ENCODE measurements at places on chromosomes 7 and 10. TPM values are rescaled to one million over a fixed set of nuclear protein-coding genes. Genes with fewer than 3 reads are reported as not detected.

Gene HUS1
- total RNA-seq = 42.3 TPM

- H3K27me3 ChIP-seq = peaks cover 10% of the 10 kb centered on the region
- no peak overlapping the region for H3K4me3 ChIP-seq
- H3K36me3 ChIP-seq = no peaks in the 10 kb centered on the region
- no peak for DNase-seq
These were observed 14.6 kb downstream of the PPIF start for GRCh38 chr10:79361726-79362397.

Gene ASB10
- not detected for total RNA-seq

DNA sequence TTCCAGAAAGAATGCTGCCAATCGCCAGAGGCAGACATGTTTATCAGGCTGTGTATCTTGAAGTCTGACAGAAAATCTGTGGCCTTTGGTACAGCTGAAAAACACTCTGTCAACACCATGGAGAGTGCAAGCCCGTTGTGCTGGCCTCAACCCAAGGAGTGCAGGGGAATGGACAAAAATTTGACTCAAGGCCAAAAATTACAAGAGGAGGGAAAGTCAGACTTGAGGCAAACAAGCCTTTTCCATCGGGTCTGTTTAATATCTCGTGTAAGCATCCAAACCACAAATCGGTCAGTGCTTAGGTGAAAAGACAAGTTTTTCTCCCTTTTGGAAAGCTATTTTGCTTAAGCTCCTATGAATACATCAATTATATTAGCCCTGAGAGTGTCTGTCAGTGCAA lies 305.3 kb upstream of the NFE2L3 start:
- DNase-seq = no peak
- H3K27me3 ChIP-seq = no peaks in the 10 kb centered on the region
- H3K4me1 ChIP-seq = no peaks in the 10 kb centered on the region
- H3K27ac ChIP-seq = no peak overlapping the region
- no peak overlapping the region for H3K4me3 ChIP-seq

DNA sequence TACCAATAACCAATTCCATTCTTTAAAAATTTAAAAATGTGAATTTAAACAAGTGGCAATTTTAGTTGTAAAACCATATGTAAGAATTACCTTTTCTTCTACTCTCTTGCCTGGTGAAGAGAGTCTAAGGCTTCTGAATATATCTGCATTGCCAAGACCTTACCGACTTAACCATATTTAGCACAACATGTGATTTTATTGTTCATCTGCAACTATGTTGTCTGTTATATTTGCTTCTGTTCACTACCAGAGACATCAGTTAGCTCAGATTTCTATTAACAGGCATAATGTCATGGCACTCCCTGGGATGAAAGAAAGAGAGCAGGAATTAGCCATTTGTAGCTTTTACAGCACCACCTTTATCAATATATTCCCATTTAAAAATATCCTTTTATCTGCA lies 55.3 kb downstream of the CHN2 start:
- no peaks in the 10 kb centered on the region for H3K27me3 ChIP-seq
- H3K36me3 ChIP-seq = no peaks in the 10 kb centered on the region
- no peak overlapping the region for H3K4me3 ChIP-seq
- H3K27ac ChIP-seq = no peak overlapping the region
- peaks cover 2% of the 10 kb centered on the region for H3K4me1 ChIP-seq

DNA sequence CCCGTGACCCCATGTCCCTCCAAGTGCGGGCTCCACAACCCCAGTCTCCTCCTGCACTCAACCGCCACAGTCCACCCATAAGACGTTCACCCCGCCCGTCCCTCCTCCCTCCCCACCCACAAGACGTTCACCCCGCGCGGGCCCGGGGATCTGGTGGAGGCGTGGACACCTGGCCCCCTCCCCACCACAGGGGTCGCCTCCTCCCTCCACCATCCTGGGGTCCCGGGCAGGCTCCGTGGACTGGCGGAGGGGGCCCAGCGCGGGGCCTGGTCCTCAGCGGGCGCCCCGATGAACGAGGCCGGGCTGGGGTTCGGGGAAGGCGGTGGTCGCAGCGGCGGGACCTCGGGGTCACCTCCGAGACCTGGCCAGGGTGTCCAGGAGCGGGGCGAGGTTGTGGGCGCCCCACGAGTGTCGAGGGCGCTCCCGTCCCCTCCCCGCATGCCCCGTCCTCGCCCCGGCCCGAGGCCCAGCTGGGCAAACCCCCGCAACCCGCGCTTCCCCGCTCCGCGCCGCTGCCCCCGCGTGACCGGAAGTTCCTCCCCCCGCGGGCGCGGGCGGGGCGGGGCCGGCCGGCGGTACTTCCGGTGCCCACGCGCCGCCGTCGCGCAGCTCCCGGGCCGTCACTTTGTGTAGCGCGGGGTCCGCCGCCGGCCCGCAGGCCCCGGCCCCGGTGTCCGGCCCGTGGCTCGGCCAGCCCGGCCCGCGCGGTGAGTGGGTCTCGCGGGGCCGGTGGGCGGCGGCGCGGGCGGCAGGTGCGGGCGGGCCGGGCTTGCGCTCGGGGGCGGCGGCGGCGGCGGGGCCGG lies at the start of gene ZNF316:
TSS of gene ZNF316 (plus strand) at position 578 of the 803 bp plus-strand sequence. CDS start 5,092 bp downstream, outside the sequence.
- H3K4me3 ChIP-seq = peak within 1 kb of the TSS; percentile 78
- H3K27ac ChIP-seq = peak within 1 kb of the TSS; percentile 83
- peaks cover 5% of the 10 kb centered on the region for H3K36me3 ChIP-seq
- no peaks in the 10 kb centered on the region for H3K27me3 ChIP-seq

DNA sequence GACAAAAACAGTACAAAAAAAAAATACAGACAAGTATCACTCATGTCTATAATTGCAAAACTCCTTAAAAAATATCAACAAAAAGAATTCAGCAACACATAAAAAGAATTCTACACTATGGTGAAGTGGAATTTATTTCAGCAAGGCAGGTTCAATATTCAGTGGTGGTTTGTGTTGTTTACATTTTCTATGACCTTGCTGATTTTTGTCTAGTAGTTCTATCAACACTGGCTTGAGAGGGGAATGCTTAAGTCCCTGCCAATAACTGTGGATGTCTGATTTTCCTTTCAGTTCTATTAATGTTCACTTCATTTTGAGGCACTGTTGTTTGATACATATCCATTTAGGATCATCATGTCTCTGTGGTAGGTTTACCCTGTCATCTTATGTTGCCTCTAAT lies 58.5 kb downstream of the CADPS2 start:
- DNase-seq = no peak
- no peak overlapping the region for H3K27ac ChIP-seq
- H3K36me3 ChIP-seq = peaks cover 8% of the 10 kb centered on the region
- peaks cover 4% of the 10 kb centered on the region for H3K4me1 ChIP-seq
- H3K4me3 ChIP-seq = no peak overlapping the region
- no peaks in the 10 kb centered on the region for H3K27me3 ChIP-seq

Gene PTPRN2
- 0.11 TPM for total RNA-seq

Gene ELFN1
- 0.09 TPM for total RNA-seq

GRCh38 chr10:86712317-86712707 lies 44.0 kb downstream of the LDB3 start:
- peak overlapping the region; percentile 90 for H3K27ac ChIP-seq
- peak overlapping the region; percentile 64 for H3K4me3 ChIP-seq
- DNase-seq = no peak
- H3K27me3 ChIP-seq = no peaks in the 10 kb centered on the region

DNA sequence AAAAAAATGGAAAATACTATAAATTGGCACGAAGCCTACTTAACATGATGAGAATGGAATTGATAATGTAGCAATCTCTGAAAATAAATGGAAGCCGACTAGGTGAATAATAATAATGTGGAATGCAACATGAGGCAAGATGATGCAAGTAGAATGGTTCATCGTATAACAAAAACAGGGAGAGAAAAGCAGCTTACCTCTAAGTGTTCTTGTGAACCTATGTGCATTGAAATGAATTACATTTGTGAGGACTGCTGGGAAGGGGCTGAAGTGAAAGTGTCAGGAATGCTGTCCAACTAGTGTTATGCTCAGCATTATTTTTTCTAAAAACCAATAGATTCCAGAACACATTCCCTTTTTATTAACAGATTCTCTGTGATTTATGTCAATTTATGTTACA lies 440.6 kb upstream of the LRRN3 start:
- no peaks in the 10 kb centered on the region for H3K4me1 ChIP-seq
- no peak overlapping the region for H3K27ac ChIP-seq
- H3K36me3 ChIP-seq = no peaks in the 10 kb centered on the region

- H3K4me3 ChIP-seq = no peak overlapping the region
- no peaks in the 10 kb centered on the region for H3K36me3 ChIP-seq
- DNase-seq = no peak
- no peaks in the 10 kb centered on the region for H3K27me3 ChIP-seq
These were observed 12.2 kb upstream of the KCP start for GRCh38 chr7:128922496-128923410.

- peak overlapping the region; percentile 98 for H3K27ac ChIP-seq
- H3K36me3 ChIP-seq = peaks cover 4% of the 10 kb centered on the region
- peak overlapping the region; percentile 97 for H3K4me3 ChIP-seq
- DNase-seq = peak; percentile 46
These were observed 634 bp downstream of the EZH2 start for GRCh38 chr7:148883266-148884048.

Gene NRCAM
- 45.7 TPM for total RNA-seq

DNA sequence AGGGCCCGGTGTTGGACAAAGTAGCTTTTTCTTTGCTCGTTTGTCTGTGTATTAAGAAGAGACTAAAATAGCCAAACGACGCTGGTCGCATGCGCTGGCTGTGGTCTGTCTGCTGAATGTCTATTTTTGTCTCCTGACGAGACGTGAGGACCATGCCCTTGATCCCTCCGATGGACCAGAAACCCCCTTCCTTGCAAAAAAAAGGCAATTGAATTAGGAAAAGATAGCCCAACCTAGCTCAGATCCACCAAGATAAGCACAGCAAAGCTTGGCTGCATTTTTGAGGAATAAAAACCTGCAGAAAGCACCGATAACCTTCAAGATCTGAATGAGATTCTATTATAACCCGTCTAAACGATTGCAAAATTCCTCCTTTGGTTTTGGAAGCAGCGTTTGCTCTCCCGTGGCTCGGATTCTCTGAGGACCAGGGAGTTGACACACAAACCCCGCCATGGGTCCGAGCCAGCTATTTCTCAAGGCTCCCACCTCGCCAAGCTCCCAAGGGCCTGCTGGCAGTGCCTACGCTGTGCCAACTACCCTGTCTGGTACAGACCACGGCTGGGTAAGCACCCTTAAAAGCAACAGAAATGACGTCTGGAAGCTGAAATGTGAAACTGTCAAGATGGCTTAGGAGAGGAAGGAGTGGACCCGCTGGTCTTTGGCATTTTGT lies 17.7 kb upstream of the TTYH3 start:
- no peak overlapping the region for H3K4me3 ChIP-seq
- no peaks in the 10 kb centered on the region for H3K27me3 ChIP-seq
- H3K36me3 ChIP-seq = no peaks in the 10 kb centered on the region
- peaks cover 30% of the 10 kb centered on the region for H3K4me1 ChIP-seq
- no peak overlapping the region for H3K27ac ChIP-seq
- peak; percentile 27 for DNase-seq

DNA sequence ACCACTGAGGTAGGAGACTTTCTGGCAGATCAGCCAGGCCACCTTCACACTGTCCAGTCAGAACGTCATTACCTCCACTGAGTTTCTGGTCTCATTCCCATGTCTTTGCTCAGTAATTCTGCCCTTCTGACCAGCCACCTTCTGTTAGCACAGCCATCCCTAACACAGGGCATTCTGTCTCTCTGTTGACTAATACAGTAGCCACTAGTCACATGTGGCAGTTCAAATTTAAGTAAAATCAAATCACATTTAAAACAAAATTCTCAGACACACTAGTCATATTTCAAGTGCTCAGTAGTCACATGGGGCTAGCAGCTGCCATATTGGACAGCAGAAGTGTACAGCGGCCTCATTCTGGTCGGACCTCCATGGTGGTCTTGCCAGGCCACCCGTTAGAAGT lies 7.4 kb downstream of the CPSF4 start:
- H3K36me3 ChIP-seq = peaks cover 71% of the 10 kb centered on the region
- no peaks in the 10 kb centered on the region for H3K4me1 ChIP-seq
- no peak for DNase-seq
- no peaks in the 10 kb centered on the region for H3K27me3 ChIP-seq

Gene MACROH2A2
- total RNA-seq = 326 TPM

GRCh38 chr10:46268076-46268881 lies 18.5 kb upstream of the ANTXRL start:
- no peaks in the 10 kb centered on the region for H3K36me3 ChIP-seq
- DNase-seq = no peak
- no peak overlapping the region for H3K27ac ChIP-seq
- no peaks in the 10 kb centered on the region for H3K27me3 ChIP-seq

DNA sequence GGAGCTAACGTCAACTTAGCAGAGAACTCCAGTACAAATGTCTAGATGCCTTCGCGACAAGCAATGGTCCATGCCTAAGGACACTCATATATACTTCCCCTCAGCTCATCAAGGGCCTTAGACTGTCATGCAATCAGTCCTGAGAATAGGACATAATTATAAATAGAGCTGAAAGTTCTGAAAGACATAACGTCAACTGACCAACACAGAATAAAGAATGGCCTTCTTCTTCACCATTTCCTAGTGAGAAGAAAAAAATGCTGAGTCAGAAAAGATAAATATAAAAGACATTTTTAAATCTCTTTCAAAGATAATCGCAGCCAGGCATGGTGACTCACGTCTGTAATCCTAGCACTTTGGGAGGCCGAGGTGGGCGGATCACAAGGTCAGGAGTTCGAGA lies 83.2 kb downstream of the ARMH3 start:
- no peaks in the 10 kb centered on the region for H3K27me3 ChIP-seq
- H3K4me1 ChIP-seq = peaks cover 6% of the 10 kb centered on the region
- no peak overlapping the region for H3K4me3 ChIP-seq
- no peaks in the 10 kb centered on the region for H3K36me3 ChIP-seq
- no peak for DNase-seq
- no peak overlapping the region for H3K27ac ChIP-seq

Gene LRRC61
- 48.1 TPM for total RNA-seq

Gene ACBD7
- total RNA-seq = 2.6 TPM

GRCh38 chr10:95691281-95691680 lies 2.4 kb downstream of the TCTN3 start:
- peaks cover 48% of the 10 kb centered on the region for H3K36me3 ChIP-seq
- DNase-seq = no peak
- no peak overlapping the region for H3K27ac ChIP-seq
- H3K27me3 ChIP-seq = no peaks in the 10 kb centered on the region
- peaks cover 10% of the 10 kb centered on the region for H3K4me1 ChIP-seq

- DNase-seq = no peak
- no peak overlapping the region for H3K4me3 ChIP-seq
- H3K4me1 ChIP-seq = no peaks in the 10 kb centered on the region
- no peaks in the 10 kb centered on the region for H3K27me3 ChIP-seq
- H3K36me3 ChIP-seq = peaks cover 7% of the 10 kb centered on the region
These were observed 28.1 kb downstream of the UBN2 start for GRCh38 chr7:139259142-139259541.

DNA sequence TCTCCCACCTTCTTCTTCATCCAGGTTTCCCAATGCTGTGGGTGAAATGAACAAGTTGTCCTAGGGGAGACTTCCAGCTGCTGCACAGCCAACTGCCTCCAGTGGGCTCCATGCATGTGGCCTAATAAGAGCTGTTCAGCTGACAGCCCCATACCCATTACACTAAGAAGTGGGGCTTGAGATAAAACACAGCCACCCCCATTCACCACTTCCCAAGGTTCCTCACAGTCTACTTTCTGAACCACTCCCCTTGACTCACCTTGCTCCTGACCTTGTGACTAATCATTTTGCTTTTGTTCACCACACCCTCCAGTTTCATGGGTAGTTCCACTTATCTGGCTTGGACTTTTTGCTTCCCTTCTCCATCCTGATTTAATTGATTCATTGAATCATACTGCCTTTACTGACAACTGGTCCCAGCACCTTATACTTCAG lies 119.3 kb downstream of the CABCOCO1 start:
- H3K4me1 ChIP-seq = peaks cover 20% of the 10 kb centered on the region
- no peak for DNase-seq
- H3K4me3 ChIP-seq = no peak overlapping the region
